Mesenteric fat pad (tissue), 1 donor: ENCODE measurements at places on chromosomes 7 and 10.
A peak's percentile ranks its signal among the peaks of the same experiment; 100 is the strongest.

DNA sequence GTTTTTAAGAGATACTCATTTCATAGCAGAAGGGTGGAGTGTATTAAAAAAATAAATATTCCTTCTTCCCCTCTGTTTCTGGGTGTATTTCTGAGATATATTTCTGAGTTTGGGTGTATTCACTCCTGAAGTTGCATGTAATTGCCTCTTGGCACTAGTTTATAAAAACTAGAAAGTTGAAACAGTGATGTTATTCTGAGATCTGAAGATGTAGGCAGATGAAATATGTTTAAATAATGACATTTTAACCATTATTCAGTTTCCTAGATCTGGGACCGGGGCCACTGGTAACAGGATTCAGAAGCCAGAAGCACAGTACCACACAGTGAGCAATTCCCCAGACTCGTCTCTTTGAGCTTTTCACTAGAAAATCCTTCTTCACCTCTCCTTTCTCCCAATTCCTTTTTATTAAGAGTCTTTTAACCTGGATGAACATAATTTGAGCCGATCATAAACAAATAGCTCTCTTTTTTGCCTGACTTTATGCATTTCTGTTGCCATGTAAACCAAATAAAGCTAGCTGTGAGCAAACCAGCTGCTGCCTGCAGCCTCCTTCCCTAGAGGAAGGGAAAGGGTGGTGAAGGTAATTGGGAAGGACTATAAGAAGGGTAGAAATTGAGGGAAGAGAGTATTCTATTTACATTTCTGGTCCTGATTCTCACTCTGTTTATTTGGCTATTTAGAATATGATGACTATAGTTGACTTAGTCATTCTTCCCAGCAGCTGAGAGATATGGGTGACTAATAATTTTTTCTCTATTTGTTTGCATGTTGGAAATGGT, 101.8 kb upstream of the STRIP2 start:
- no peak for DNase-seq

DNA sequence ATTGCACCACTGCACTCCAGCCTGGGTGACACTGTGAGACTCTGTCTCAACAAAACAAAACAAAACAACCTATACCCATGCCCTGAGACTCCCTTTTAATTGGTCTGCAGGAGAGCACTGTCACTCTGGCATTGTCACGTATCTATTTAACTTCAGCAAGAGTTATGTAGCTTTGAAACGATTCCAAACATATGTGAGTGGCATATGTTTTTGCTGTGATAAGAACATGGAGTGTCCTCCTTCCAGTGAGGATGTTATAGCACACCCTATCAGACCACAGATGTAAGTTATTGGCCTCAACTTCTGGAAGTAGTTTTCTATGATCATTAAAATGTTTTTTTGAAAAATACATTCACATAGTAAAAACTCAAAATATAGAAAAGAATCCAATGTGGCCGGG, 15.5 kb upstream of the DNAJC12 start:
- no peak for DNase-seq

- no peak for DNase-seq
These were observed 1.7 kb downstream of the ZEB1 start for GRCh38 chr10:31320550-31321211.

DNA sequence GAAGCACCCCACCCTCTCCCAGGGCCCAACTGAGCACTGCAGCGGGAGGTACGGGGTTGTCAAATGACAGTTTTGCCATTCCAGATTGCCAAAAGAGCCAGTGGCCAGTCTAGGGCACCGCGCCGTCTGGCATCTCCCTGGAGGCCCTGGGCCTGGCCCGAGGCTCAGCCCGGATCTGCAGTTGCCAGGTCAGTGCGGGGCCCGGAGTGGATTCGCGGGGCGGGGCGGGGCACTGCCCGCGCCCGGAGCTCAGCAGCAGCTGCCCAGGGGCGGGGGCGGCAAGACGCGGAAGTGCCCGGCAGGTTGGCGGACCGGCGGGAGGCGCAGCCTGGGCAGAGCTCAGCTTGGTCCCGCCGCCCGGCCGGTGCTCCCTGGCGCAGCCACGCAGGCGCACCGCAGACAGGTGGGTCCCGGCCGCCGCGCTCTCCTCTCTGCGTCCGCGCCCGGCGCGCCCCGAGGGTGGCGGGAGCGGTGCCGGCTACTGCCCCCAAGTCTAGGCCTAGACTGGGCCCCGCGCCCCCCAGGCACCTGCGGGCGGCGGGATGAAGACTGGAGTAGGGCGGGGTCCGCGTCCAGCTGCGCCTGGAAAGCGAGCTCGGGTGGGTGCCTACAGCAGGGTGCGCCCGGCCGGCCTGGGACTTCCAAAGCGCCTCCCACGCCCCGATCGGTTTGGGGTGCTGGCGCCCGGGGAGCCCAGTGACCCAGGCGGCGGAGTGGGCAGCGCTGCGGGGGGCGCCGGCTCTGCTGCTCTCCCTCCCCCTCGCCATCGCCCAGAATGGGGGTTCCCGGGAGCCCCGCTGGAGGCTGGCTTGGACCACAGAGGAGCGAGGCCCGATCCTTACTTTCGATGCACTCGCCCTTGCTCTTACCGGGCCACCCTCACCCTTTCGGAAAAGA, at the start of gene IRF5:
Gene IRF5 (plus strand): TSS at position 281 of the 897 bp plus-strand sequence. CDS start 4,155 bp downstream, outside the sequence.
- DNase-seq = no peak

DNA sequence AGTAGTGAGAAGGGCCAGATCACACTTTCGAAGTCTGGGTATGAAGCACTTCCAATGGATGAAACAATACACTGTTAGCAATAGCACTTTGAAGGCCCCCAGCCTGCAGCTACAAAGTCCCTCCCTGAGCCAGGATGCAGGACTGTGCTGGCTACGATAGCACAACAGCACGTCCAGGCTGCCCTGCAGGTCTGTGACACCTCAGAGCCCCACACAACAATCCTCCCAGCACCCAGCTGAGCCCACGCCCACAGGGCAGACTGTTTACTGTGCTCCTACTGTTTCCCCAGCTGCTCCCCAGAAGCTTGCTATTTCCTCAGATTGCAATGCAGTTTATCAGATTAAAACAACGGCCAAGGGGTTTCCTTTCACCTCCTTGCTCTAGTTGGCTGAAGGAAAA, 71.4 kb downstream of the HTR5A start:
- peak; percentile 83 for DNase-seq

DNA sequence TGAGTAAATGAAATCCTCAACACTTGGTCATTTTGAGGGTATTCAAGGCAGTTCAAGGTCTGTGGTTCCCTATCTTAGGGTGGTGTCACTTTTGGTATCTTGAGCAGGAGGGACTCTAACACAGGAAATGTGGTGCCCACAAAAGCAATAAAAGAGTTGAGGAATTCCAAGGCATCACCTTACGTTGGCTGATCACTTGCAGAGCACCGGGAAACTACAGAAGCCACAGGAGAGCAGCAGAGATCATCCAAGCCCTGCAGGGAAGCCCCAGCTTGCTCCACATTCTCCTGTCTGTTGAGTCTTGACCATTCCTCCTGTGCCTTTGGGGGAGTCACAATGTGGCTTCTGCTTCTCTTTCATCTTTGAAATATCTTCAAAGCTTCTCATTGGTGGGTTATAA, 565.8 kb upstream of the ADARB2 start:
- DNase-seq = no peak
